HL-60 (cell line): ENCODE measurements at places on chromosomes 3 and 15.

- no peak for DNase-seq
Observed at GRCh38 chr3:111808439-111808838, 50.6 kb upstream of the PHLDB2 start.

DNA sequence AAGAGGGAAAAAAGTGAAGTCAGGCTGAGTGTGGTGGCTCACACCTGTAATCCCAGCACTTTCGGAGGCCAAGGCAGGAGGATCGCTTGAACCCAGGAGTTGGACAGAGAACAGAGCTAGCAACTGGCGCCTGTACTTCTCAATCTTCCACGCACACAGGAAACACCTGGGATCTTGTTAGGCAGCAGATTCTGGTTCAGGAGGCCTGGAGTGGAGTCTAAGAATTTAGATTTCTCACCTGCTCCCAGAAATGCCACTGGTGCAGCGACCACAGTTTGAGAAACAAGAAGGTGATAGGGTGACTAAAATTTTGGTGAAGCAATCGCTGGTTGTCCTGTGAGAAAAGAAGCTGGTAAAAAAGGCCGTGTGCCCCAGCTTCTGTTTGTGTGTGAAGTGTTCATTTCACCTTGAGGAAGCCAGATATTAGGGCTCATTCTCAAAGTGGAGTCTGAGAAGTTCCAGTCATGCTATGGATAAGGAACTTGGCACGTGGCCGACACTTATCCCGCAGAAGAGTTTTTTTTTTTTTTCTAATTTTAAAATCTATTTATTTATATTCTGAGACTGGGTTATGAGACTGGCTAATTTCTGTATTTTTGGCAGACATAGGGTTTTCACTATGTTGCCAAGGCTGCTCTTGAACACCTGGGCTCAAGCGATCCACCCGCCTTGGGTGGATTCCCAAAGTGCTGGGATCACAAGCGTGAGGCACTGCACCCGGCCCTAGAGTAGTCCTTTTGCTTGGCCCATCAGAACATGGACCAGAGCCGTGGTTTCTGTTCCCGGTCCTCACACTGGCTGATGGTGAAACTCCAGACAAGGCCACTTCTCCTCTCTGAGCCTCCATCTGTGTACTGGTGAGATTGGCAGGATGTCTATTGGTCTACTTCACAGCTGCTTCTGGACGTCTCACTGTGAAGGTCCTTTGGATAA lies 324.6 kb upstream of the PROK2 start:
- no peak for DNase-seq

DNA sequence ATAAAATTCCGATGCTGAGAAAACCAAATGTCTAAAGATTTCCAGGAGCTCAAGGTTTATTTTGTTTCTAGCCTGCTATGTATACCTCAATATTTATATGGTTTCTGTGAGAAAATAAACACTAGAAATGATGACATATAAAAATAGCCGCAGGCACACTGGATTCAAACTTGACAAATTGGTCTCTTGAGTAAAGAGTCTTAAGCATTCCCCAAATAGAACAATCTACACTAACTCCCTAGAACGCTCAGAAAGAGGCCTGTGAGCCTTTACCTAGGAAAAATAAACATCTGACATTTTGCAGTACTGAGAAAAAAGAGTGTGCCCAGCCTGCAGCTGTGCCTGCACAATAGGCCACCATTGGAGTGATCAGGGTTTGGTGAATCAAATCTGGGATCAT lies 75.2 kb downstream of the NEK10 start:
- DNase-seq, result no peak

DNA sequence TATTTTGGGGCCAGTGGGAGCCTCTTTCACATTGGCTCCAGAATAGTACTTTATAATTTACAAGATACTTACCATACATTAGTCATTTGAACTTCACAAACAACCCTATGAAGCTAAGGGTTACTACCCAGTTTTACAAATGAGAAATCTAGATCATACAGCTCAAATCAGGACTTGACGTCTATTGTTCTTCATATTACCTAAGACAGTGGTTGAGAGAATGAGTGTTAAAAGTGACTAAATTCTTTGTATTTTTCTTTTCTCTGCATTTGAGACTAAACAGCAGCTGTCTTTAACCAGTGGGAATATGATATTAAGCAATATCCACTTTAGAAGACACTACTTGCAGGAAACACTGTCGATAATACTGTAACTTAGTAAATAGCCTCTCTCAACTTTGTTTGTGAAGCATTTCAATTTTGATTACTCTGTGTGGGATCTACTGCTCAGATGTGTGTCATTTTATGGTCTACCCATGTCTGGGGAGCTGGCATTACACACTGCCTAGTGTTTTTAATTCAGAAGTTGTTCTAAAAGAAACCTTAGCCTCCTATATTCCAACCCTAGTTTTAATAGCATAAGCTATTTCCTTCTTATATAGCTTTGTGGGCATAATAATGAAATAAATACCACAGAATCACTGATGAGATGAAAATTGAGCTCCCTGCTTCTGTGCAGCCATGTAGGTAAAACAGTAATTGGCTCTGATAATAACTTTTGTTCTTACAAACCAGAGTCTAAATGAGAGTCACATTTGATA lies 45.9 kb downstream of the IQCH start:
- no peak for DNase-seq

DNA sequence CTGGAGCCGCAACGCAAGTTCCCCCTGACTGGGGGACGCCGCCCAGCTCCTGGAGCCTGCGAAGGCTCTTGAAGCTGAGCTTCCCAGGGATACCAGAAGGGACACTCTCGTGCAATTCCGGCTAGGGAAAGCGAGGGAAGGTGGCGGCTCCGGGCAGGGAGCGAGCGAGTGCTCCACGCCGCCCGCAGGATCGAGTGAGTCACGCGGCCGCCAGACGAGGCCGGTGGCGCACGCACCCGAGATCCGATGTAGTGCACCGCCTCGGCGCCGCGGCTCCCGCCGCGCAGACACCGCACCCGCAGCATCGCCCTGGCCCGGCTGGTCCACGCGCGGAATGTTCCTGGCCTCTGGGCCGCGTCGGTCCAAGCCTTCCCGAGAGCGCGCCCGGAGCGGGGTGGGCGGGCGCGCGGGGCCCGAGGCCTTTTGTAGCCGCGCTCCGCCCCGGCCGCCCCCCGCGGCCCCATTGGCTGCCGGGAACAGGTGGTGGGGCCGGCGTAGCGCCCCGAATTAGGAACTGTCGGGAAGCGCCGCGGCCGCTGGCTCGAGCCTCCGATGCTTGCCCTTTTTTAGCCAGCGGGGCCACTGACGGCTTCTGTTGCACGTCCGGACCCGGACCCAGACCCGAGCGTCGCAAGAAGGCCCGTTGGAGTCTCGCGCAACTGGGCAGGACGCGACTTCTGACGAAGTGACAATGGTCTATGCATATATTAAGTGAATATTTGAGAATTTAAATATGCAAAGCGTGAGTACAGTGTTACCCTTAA lies at the start of gene GATM:
GATM (minus strand) TSS at position 396 of the 764 bp plus-strand sequence; CDS start at position 305, 91 bp downstream.
- peak; percentile 27 for DNase-seq

DNA sequence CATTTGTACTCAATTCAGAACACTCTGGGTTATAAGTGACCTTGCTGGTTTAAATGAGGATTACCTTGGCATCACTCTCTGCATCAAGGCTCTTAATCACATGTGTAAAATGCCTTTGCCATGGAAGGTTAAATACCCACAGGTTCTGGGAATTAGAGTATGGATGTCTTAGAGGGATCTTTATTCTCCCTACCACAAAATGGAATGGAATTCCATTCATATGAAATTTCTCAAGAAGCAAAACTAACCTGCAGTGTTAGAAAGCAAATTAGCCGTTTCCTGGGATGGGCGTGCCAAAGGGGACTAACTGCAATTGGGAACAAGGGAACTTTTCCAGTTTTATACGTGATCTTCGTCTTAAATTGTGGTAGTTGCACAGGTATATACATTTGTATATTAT lies 39.8 kb downstream of the TBL1XR1 start:
- DNase-seq, result no peak

DNA sequence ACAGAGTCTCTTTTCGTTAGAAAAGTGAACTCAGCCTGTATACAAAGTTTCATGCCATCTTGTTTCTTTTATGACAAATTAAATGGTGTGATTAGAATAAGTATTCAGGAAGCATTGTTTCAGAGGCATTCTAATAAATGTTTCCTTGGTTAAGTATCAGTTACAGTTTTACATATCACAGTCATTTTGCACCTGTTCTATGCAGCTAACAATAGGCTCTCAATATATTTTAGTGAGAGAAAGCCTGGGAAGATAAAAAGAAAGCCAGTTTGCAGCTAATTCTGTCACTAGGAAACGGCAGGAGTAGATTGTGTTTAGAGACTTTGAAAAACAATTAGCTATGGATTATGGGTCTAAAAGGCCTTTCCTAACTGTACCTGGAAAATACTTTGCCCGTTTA lies 252.8 kb downstream of the ZIC1 start:
- DNase-seq, result no peak

- no peak for DNase-seq
Observed at GRCh38 chr3:43207628-43208085, 78.7 kb upstream of the SNRK start.

DNA sequence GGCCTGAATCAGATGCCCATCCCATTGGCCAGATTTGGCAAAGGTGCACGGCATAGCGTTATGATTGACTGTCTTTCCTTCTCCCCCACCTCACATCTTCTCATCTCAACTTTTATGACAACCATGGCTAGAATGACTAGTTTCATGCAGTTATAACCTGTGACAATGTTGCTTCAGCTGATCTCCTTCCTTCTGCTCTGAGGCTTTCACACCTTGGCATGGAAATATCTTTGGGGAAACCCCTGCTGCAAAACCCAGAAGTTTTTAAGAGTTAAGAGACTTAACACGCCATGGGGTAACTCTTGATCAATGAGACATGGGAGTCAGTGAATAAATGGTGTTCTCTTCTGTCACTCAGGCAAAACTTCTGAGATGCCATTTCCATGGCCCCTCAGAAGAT lies 290.7 kb upstream of the MDFIC2 start:
- no peak for DNase-seq

DNA sequence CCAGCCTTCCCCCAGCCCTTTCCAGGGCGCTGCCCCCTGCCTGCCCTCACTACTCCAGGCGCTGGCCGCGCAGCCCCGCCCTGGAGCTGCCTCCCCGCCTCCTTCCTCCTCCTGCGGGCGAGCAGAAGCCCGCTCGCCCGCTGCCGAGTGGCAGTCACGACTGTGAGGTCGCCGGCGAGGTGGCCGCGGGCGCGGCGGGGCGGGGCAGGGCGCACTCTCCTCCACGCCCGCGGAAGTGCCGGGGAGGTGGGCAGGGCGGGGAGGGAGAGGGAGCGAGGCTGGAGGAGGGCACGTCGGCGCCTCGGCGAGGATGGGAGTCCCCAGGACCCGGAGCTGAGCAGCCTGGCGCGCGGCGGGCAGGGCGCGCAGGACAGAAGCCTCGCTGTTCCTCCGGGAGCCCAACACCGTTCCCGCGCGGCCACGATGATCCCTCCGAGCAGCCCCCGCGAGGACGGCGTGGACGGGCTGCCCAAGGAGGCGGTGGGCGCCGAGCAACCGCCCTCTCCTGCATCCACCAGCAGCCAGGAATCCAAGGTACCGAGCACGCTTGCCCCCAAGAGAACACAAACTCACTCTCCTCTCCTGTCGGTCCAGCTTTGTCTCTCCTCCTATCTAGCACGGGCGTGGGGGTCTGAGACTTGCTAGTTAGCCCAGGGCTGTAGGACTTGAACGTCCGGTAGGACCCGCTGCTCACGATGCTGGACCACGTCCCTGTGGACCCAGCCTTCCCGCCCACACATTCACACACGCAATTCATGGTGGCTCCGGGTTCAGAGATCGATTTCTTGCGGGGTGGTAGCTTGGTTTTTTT lies at the start of gene STAC:
STAC (plus strand) TSS at position 284 of the 811 bp plus-strand sequence; CDS start at position 424, 140 bp downstream.
- DNase-seq, result no peak

- DNase-seq, result no peak
Observed at GRCh38 chr3:104990758-104991157, 376.0 kb upstream of the ALCAM start.

- DNase-seq, result no peak
Observed at GRCh38 chr15:67366904-67367303, 112.3 kb downstream of the IQCH start.

GRCh38 chr3:16204751-16205150 lies 30.3 kb downstream of the GALNT15 start:
- no peak for DNase-seq

GRCh38 chr3:66723231-66723630 lies 222.4 kb upstream of the LRIG1 start:
- DNase-seq, result no peak

- no peak for DNase-seq
Observed at GRCh38 chr3:152610622-152611021, 224.3 kb upstream of the P2RY1 start.

GRCh38 chr15:45401665-45402161 lies 23.4 kb upstream of the GATM start:
- no peak for DNase-seq

- DNase-seq, result no peak
Observed at GRCh38 chr3:29348316-29348715, 67.4 kb downstream of the RBMS3 start.

DNA sequence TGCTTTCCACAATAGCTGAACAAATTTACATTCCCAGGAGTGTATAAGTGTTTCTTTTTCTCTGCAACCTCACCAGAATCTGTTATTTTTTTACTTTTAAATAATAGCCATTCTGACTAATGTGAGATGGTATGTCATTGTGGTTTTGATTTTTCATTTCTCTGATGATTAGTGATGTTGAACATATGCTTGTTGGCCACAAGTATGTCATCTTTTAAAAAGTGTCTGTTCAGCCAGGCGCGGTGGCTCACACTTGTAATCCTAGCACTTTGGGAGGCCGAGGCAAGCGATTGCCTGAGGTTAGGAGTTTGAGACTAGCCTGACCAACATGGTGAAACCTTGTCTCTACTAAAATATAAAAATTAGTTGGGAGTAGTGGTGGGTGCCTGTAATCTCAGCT lies 619.3 kb downstream of the SI start:
- no peak for DNase-seq

- DNase-seq, result no peak
Observed at GRCh38 chr15:53759411-53759931, at the start of gene WDR72. Gene WDR72, minus strand, starts transcription at chr15:53759663. Its CDS starts 26,514 bp downstream, at chr15:53733149.

- no peak for DNase-seq
Observed at GRCh38 chr3:157111518-157111917, 48.4 kb downstream of the CCNL1 start.

DNA sequence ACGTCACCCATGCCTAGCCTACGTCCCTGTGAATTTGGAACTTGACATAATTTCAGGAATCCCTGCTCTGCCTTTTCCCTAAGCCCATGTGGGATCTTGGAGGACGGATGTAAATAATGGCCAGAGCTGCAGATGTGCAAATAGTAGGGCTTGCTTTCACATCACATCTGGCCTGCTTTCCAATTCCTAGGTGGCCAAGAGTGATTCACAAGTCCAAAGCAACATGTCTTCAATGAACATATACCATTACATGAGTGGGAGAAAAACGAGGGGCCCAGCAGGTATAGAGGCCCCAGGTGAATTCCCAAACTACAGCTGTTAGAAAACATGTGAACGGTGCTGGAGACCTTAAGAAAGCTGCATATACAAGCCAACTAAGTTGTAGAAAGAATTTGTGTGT lies 214.6 kb downstream of the MAGI1 start:
- DNase-seq, result no peak

GRCh38 chr3:9101286-9101685 lies 138.0 kb upstream of the RAD18 start:
- DNase-seq, result no peak

GRCh38 chr15:70605606-70606410 lies 157.6 kb downstream of the UACA start:
- no peak for DNase-seq
